ENCODE measurements at places on chromosomes 16 and 17.

GRCh38 chr17:64269687-64270649 is 6.9 kb upstream of the TEX2 start:
- no peak for DNase-seq

DNA sequence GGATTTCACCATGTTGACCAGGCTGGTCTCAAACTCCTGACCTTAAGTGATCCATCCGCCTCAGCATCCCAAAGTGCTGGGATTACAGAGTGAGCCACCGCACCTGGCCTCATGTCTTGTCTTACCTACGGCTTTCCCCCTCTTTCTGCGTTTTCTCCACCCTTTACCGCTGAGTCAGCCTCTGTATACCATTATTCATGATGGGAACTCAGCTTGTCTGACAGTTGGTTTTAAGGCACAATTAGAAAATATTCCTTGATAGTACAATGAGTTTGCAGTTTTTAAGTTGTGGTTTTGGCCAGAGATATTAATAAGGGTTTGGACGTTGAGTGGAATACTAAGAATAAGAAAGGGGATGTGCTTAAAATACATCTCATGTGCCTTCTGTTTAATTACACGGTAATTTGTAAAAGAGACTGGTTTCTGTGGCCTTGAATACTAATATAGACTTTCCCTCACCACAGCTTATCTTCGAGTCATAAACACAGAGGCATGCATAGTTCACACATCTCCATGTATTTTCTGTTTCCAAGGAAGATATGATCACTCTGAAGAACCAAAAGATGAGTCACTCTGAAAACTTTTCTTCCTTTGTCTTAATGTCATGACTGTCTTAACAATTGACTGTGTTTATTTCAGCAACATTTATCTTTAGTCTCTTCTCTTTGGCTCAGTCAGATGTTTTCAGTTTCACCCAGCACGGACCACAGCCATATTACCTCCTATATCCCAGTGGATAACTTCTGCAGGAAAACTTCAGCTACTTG is 54.4 kb downstream of the PITPNC1 start:
- no peak for DNase-seq

GRCh38 chr16:1991135-1991551 is 1.4 kb downstream of the SYNGR3 start:
- DNase-seq: no peak

GRCh38 chr17:19431691-19432090 is 20.7 kb downstream of the RNF112 start:
- DNase-seq: no peak

DNA sequence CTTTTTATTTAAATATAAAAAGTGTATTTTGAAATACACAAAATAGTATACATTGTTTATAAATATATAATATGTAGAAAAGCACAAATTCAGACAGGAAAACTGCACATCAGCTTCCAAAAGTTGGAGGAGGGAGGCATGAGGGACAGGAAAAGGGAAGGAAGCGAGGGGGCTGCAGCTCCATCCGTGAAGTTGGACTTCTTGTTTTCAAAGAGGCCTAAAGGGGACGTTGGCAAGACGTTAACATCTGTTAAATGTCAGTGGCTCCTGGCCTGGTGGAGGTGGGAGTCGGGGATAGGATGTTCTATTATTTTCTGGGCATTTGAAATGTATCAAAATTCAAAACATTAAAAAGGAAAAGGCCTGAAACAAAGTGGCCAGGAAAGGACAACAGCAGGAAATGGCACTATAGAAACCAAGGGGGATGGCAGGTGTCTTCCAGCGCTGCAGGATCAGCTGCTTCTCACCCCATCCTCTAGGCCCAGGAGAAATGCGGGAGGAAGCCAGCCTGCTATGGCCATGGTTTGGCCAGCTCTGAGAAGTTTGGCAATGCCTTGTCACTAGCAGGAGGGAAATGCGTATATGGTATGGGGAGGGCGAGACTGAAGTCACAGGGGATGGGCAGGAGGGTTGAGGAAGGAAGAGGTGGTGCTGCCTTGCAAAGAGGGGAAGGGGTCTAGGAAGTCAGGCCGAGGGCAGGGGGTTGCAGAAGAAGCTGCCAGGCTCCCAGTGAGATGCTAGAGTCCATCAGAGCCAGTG is 6.4 kb downstream of the CMTM2 start:
- DNase-seq: no peak

DNA sequence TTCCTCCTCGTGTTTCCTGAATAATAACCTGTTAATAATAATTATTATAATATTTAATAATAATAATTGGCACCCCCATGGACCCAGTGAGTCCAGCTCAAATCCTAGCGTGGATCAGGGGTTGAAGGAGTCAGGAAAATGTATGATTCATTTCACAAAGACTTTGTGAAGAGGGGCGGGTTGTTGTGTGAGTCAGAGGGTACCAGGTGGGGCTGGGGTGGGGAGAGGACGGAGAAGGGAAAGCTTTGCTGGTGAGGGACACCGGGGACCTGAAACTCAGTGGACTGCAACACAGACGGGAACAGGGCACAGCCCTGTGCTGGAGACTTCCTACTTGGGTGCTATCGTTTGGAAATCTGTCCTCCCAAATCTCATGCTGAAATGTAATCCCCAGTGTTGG is 3.1 kb upstream of the ADORA2B start:
- DNase-seq: no peak

DNA sequence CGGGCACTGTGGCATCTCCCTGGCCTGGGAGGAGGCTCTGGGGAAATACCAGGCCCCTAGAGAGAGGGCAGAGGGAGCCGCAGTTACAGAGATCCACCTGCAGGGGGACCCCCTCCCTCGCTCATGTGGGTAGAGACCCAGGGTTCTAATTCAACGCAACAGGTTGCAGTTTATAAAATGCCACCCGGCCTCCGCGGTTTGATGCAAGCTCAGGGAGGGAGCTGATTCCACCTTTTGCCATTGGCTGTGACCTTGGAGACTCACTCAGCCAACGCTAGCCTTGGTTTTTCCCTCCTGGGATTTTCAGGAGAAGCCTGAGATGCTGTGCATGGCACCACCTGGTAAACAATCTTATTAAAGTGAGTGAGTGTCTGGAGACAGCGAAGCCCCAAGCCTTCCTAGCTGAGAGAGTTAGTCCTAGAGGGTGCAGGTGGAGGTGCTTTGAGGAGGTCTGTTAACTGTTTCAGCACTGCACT is 12.1 kb downstream of the TTLL6 start:
- DNase-seq: no peak

- no peak for DNase-seq
Measured at GRCh38 chr17:43616852-43617251, 44.9 kb downstream of the MEOX1 start.

DNA sequence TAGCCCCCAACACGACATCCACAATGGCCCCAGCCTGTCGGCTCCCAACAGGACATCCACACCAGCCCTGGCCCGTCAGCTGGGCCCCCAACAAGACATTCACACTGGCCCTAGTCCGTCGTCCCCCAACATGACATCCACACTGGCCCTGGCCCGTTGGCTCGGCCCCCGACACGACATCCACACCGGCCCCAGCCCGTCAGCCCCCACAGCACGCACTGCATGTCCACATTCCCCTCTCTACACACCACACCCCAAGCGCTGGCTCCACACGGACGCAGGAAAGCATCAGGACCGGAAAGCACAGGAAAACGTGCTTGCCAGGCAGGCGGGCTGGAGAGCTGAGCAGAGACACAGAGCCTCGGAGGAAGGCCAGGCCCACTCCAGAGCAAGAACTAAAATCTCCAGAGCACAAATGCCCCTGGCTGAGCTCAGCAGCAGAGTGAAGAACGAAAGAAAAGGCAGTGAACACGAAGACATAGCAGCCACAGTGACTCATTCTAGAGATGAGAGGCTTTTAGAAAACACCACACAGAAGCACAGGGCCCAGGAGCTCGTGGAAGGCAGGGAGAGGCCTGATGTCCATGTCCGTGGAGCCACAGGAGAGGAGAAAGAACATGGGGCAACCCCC is 50.6 kb downstream of the LMF1 start:
- DNase-seq: no peak

- DNase-seq: no peak
Measured at GRCh38 chr16:89274561-89275283, 57.2 kb downstream of the ZNF778 start.

All from esophagus squamous epithelium (tissue), 5 donors.